Stimulated activated CD8-positive, alpha-beta memory T cell treated with anti-CD3 and anti-CD28 coated beads, Interleukin-7, amount 100 ng/mL, for 1 hour (primary cell): ENCODE measurements at places on chromosomes 7 and 10.
A peak's percentile ranks its signal among the peaks of the same experiment; 100 is the strongest.

DNA sequence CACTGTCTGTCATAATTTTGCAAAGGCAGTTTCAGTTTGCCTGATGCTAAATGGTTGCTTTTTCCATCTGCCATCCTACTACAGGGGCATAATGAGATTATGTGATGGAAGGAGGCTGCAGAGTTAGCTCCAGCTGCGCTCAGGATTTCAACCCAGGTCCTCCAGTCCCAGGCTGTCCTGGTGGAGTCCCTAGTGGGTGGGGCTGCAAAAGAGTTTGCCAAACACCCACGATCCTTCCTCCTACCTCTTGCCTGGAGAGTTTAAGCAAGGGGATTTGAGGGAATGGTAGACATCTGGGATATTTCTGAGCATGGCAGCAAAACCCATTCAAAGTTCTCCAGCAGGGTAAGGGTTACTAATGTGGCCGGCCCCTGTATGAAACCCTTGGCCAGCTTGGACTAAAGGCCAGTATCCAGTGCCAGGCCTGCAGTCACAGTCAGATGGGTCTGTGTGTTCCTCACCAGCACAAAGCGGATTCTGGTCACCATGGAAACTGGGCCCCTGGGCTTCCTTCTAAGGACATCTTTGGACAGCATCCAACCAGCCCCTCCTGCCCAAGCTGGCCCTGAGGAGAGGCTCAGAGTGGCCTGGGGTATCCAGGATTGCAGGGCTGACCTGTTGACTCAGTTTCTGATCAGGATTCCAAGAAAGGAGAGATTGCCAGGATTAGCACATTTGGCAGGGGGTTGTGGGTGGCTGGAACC is 42.7 kb upstream of the CHST3 start:
- DNase-seq: no peak

DNA sequence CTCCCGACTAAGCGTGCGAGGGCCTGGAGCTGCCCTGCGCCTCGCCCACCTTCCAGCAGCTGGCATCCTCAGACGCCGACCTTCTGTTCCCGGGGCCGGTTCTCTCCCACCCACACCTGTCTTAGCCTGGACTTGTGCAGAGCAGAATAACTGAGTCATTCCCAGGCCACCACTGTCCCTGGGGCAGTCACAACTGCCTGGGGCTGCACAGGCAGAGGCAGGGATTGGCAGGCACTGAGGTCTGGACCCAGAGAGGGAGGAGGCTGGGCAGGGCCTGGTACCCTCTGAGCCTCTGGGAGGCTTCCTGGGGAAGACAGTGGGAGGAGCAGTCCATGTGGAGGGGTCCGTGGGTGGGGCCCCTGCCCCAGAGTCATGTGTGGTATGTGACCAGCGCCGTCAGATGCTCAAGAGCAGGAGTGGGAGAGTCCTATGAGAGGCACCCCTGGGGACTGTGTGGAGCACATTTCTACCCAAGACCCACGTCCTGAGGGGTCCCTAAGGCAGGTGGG is 74.3 kb downstream of the NKX6-2 start:
- no peak for DNase-seq

DNA sequence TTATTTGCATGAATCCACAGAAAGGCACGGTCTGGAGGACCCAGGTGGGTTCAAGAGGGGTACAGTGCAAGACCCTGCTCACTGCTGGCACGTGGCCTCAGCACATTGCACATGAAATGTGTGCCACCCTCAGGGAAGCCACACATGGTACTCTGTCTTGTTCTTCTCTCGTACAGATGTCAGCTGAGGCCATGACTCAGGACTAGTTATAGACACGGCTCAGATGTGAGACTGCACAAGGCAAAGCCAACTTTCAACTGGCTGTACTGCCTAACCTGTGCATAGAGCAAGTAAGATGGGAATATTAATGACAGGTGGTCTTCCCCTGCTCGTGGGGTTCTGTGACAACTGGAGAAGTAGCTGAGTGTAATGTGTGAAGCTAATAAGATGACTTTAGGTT is 249.4 kb upstream of the CTBP2 start:
- DNase-seq: no peak

DNA sequence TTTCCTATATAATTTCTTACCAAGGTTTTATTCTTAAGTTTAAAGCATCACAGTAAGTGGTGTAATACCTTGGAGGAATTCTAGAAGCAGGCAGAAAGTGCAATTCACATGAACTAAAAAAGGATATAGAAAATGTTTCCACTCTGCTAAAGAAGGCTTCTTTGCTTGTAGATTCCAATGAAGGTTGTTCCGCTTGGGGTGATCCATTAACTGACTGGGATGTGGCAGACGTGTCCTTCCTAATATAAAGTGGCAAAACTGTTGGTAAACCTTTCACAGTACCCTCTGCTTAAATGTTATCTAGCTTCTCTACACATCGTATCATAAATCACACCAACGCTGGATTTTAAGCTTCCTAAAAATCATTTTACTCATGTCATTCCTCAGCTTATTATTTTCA is 2.3 kb downstream of the ZC3HC1 start:
- no peak for DNase-seq

GRCh38 chr7:108417144-108417543 is 39.1 kb downstream of the NRCAM start:
- no peak for DNase-seq

- DNase-seq: no peak
These were observed 14.5 kb upstream of the FAM204A start for GRCh38 chr10:118356628-118357027.

DNA sequence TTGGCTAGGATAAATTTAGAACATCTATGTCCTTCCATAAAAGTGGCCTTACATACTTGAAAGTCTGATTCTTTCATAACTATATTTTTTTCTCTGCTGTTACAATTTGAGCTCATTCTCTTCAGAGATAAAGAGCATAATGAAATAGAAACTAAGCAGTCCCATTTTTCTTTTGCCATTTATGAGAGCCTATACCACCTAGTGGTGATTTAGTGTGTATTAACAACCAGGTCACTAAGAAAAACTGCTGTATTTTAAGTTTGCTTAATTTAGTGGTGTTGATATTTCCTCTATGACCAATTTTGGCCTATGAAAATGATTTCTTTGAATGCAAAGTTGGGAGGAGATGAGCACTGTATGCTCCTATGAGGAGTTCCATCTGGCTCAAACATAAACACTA is 88.7 kb upstream of the ZWINT start:
- DNase-seq: no peak

GRCh38 chr10:98790817-98791216 is 344.1 kb upstream of the HPS1 start:
- DNase-seq: no peak

GRCh38 chr7:15016766-15017165 is 114.2 kb upstream of the DGKB start:
- no peak for DNase-seq

DNA sequence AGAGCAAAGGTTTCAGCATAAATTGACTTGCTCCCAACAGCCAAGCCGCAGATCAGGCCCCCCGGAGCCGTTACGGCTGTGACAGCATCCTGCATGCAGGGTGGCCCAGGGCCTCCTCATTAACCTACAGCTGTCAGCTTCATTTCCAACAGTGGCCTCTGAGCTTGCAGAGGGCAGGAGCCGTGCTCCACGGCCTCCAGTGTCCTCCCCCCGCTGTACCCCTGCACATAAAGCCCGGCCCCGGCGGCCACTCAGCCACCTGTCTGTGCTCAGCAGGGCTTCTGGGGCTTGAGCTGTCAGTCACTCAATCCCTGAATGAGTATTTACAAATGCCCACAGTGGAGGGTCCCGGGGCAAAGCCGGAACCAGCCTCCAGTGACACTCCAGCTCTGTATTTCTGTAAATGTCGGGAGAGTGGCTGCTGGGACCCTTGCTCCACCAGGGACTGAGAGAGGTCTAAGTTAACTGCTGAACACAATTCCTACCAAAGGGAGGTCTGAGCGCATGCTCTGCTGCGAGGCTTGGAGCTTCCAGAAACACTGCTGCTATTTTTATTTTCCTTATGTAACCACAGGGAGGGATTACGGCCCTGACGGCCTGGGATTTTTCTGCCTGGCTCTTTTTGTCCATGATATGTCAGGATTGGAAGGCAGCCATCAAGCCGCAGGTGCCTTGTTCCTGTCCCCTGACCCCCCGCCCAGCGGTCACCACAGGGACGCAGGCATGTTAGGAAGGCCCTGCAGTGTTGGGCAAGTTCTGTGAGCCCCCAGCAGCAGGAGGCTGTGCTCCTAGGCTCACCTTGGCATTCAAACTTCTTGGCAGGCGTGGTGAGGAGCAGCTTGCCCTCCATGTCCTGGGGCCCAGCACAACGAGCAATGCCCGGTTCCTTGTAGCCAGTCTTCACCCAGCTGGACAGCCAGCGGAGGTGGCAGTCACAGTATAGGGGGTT is 165.0 kb downstream of the SLIT1 start:
- no peak for DNase-seq

- peak; percentile 66 for DNase-seq
These were observed 24.8 kb downstream of the GRIFIN start for GRCh38 chr7:2451171-2452073.

DNA sequence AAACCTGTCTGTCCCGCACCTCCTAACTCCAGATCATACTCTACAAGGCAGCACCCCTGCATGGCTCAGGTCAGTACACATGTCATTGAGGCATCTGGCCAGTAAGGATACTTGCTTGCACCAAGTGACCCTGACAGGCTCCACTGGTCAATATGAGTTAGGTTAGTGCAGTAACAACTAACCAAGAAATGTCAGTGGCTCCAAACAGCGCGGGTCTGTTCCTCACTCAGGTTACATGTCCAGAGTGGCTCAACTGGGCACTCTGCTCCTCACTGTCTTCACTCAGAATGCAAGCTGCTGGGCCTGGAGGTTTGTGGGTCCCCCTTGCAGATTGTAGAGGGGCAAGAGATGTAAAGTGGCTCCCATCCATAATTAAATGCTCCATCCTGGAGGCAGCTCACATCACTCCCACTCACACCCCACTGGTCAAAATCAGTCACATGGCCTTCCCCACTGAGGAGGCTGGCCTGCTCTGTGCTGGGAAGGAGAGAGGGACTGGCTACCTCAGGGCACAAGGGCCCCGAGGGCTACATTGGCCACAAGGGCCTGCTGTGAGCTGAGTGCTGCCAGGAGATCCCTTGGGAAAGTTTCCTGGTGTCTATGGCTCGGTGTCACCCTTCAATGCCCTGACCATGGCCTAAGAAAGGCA is 109.1 kb upstream of the GDF10 start:
- no peak for DNase-seq

- no peak for DNase-seq
These were observed 132.7 kb downstream of the CNTNAP2 start for GRCh38 chr7:146249272-146249671.

- DNase-seq: no peak
These were observed 295.9 kb downstream of the GATA3 start for GRCh38 chr10:8350250-8350967.

DNA sequence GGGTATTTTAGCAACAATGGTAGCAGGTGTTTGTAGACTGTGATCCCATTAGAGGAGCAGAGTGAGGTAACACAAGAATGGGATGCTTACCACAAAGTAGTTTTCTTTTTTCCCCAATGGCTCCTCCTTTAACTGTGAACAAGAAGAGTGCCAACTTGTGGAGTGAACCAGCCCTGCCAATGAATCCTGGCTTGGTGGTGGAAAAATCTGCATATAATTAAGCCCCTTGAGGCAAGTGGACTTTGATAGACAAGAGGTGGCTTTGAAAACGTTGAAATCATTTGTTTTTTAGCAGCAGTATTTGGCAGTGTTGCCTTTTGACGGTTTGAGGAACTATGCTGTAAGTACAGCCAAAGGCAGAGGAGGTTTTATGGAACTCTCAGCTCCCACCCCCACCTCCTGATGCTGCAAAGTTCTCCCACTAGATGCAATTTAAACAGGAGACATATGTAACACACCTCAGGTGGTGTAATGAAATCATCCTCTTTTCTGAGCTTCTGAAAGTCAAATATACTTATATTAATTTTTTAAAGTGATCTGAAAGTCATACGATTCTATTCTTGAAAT is 295.6 kb downstream of the DPP6 start:
- DNase-seq: no peak

DNA sequence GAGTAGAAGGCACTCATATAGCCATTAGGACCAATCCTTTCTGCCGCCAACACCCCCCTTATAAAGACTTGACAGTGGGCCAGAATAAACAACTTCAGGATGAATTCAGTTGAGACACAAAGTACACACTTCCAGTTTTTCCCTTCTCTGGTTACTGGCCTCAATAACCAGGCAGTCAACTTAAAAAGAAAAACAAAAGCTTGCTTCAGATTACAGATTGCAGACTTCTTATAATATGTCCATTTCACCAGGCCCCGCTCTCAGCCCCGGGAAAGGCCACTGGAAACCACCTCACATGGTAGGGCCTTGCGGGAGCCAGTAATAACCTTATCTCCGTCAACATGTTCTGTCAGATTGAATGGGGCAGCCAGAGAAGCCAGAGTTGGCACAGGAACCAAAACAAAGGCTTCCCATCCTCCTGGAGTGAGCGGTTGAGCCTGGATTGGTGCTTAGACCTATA is 108.8 kb downstream of the EGFR start:
- DNase-seq: no peak

DNA sequence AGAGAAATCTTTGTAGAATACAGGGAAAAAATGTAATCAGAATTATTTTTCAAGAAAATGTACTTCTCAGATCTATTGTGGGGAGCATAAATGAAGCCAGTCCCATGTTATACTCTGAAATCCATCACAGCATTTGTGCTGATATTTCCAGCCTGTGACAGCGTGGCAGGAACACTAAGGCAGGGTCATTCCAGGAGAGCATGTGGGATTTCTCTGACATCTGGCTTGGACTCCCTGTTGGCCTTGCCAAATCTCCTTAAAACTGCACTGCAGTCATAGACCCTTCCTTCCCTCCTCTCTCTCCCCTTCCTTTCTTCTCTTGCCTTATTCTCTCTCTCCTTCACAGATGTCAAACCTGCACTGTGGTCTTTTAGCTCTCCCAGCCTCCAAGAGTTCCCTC is 6.5 kb upstream of the TSPAN13 start:
- DNase-seq: no peak

- DNase-seq: no peak
These were observed 40.6 kb upstream of the TMEM168 start for GRCh38 chr7:112830769-112831168.

GRCh38 chr10:71247414-71247705 is 35.0 kb downstream of the UNC5B start:
- no peak for DNase-seq

DNA sequence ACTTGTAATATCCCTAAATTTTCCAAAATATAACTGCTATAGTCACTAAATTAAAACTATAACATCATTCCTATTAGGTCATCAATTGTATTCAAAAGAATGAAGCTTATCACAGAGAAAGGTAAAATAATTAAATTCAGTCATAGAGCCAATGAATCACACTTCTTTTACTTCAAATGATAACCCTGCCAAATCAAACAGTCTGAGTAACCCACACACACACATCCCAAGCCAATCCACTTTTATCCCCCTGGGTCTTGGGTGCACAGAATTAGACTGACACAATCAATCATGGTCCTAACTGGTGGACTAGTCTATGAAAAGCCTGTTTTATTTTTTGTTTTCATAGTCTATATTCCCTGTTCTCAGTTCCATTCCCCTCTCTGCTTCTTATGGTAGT is 25.6 kb downstream of the CTNNA3 start:
- no peak for DNase-seq
